Caco-2 (cell line): ENCODE measurements at places on chromosomes 12 and 14.

DNA sequence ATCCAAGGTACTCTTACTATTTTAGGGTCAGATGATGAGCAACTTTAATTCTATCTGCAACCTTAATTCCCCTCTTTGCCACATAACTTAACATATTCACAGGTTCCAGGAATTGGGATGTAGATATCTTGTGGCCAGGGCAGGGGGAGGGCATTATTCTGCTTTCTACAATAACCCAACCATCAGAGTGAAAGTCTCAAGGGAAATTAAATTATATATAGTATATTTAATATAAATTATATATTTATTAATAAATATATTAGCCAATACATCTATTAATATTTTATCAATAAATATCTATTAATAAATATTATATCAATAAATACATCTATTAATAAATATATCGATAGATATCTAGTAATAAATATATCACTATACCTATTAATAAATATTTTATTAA lies 11.7 kb upstream of the RAB21 start:
- no peak for DNase-seq

DNA sequence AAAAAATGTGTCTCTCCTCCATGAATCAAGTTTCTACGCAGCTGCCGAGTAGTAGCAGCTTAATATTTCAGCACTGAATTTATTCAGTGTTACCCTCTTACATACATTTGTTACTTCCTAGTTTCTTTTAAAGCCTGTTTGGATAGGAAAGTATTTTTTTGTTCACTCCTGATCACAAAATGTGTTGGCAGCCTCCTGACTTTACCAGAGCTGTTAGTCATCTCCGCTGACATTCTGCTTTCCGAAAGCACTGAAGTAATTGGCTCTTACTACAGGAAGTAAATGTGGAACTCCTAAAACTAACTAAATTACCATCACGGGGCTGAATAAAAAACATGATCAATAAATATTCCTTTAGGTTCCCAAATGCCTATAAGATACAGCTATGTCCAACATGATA lies 225.5 kb downstream of the EPS8 start:
- DNase-seq, result no peak

- DNase-seq, result no peak
These were observed 380.7 kb upstream of the SYT1 start for GRCh38 chr12:78483767-78484315.

DNA sequence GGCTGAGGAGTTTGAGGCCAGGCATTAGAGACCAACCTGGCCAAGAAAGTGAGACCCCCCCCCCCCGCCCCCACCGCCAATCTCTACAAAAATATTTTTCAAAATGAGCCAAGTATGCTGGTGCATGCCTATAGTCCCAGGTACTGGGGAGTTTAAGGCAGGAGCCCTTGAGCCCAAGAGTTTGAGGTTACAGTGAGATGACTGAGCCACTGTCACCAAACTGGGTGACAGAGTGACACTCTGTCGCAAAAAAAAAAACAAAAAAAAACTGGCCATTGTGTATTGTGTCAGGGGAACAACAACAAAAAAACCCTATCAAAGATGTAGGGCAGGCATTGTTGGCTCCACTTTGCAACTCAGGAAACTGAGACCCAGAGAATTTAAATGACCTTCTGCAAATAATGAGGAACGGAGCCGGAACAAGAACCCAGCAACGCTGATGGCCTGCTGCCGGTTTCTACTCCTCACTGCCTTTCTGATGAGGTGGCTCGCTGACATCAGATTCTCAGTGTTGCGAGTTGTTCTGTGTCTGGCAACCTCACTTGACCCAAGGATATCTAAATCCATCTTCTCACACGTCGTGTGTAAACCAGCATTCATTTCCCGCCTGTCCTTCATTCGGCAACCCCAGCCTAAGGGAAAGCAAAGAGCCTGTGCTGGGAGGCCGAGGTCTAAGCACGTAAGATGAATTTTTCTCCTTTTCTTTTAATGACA lies 195.2 kb upstream of the CRY1 start:
- DNase-seq, result no peak

- DNase-seq, result no peak
These were observed 55.9 kb upstream of the GPR68 start for GRCh38 chr14:91300283-91300895.

- no peak for DNase-seq
These were observed 180.7 kb upstream of the SLC38A2 start for GRCh38 chr12:46553266-46553665.

DNA sequence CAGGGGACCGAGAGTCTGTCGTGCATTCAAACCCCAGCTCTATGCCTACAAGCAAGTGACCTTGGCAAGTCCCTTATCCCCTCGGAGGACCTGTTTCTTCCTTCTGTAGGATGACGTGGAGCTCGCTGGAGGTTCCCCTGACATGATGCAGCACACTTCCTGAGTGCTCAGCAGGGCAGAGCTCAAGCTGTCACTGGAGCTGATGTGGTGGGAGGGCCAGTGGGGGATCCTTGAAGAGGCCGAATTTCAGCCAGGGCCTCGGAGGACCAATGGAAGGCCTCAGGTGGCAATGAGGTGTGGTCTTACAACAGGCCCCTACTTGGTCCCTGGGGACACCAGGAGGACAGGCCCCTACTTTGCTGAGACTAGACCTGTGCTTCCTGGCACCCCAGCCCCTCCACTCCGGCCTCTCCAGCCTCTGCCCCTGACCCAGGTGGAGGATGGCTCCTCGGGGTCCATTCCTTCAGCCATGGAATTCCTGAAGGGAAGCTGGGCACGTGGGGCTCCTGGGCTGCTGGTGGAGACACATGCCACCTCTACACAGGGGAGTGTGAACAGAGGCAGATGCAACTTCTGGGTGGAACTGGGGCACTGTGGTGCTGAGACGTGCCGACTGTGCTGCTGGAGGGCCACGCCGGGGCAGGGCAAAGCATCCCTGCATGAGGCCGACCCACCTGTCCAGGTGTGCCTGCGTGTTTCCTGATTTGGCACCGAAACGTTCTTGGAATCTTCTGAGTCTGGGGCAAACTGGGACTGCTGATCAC lies 18.7 kb upstream of the KIF26A start:
- peak; percentile 25 for DNase-seq
